Left ventricle myocardium inferior (tissue), 1 donor: ENCODE measurements at places on chromosomes 1 and 21. TPM values are rescaled to one million over a fixed set of nuclear protein-coding genes. Genes with fewer than 3 reads are reported as not detected.

The CCDC27 gene
- 0.08 TPM for total RNA-seq

DNA sequence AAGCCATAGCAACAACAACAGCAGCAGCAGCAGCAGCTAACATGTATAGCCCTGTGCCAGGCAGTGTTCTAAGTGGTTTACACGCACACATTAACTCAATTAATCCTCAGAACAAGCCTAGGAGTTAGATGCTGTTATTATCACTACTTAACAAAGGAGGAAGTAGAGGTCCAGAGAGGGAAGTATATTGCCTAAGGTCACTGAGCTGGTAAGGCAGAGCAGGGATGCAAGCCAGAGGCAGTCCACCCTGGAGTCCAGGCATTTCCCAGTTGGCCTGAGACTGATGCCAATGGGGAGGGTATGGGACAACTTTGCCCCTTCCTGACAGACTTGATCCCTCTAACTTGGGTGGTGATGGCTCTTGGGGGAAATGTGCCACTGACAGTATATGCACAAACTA, 6.8 kb downstream of the CDC14A start:
- H3K4me3 ChIP-seq, result no peak overlapping the region
- H3K36me3 ChIP-seq, result no peaks in the 10 kb centered on the region
- no peak for DNase-seq
- H3K4me1 ChIP-seq, result peaks cover 71% of the 10 kb centered on the region
- no peaks in the 10 kb centered on the region for H3K27me3 ChIP-seq

GRCh38 chr1:245086389-245086969, 68.3 kb upstream of the KIF26B start:
- H3K27me3 ChIP-seq, result no peaks in the 10 kb centered on the region
- H3K4me1 ChIP-seq, result no peaks in the 10 kb centered on the region
- no peak overlapping the region for H3K27ac ChIP-seq
- H3K4me3 ChIP-seq, result no peak overlapping the region

DNA sequence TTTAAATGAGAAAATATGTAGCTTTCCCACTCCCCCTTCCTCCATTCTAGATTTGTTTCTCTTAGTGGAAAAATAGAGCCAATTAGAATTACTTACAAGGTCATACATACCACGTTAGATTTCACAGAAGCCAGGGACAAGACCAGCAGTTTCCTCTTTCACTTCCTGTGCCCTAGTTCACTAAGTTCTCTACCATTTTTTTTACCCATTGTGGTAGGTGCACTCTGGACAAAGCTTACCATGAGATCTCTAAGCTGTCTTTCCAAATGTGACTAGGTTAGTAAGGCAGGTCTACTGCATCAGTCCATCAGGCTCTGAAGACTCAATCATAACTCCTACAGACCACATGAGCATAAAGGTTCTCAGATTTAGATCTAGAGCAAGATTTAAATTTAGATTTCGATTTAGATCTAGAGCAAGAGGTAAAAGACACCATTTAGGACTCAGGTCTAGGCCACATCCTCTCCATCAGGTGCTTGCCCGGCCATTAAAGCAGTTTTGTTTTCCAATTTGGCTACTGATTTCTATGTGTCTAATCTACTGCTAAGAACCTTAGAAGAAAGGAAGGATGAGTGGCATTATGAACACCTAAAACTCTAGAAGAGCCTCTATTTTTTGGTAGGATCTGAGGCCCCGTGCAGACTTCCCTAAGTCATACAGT, 235.3 kb downstream of the FAF1 start:
- H3K4me1 ChIP-seq, result no peaks in the 10 kb centered on the region
- H3K27me3 ChIP-seq, result no peaks in the 10 kb centered on the region
- no peak overlapping the region for H3K4me3 ChIP-seq
- H3K36me3 ChIP-seq, result peaks cover 6% of the 10 kb centered on the region

DNA sequence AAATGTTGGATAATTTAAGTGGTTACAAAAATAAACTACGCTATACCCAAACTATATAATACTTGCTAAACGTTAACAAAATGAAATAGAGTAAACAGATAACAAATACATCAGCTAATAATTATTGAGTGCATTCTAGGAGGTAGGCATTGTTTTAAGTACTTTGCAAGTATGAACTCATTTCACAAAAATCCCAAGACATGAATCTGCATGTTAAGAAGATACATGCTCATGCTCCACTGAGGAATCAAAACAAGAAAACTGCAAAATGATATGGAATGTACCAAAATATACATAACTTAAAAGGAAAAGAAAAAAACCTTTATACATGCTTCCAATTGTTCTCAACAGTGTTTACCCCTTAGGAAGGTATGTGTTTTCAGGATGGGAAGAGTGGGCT, 2.5 kb downstream of the FRRS1 start:
- H3K27me3 ChIP-seq, result no peaks in the 10 kb centered on the region
- H3K27ac ChIP-seq, result no peak overlapping the region
- peaks cover 27% of the 10 kb centered on the region for H3K4me1 ChIP-seq
- no peak for DNase-seq

The ZNF683 gene
- not detected for total RNA-seq

DNA sequence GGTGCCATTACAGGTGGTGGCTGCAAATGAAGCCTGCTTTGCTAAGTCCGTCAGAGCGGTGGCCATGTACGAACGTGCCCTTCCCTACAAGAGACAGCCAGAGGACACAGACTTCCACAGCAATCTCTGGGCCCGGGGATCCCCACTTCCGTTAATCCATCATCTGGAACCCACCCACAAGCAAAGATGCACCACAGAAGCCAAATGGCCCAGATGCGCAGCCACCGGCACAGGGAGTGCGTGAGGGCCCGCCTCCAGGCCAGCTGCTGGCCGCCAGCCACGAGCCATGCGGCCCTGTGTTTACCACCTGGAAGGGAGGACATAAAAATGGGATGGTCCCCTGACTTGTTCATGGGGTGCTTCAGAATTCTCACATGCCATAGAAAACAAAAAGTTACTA, 22.1 kb downstream of the MRAP start:
- H3K4me1 ChIP-seq, result peaks cover 20% of the 10 kb centered on the region
- peaks cover 100% of the 10 kb centered on the region for H3K36me3 ChIP-seq
- DNase-seq, result no peak
- peak overlapping the region; percentile 71 for H3K27ac ChIP-seq
- H3K4me3 ChIP-seq, result no peak overlapping the region

DNA sequence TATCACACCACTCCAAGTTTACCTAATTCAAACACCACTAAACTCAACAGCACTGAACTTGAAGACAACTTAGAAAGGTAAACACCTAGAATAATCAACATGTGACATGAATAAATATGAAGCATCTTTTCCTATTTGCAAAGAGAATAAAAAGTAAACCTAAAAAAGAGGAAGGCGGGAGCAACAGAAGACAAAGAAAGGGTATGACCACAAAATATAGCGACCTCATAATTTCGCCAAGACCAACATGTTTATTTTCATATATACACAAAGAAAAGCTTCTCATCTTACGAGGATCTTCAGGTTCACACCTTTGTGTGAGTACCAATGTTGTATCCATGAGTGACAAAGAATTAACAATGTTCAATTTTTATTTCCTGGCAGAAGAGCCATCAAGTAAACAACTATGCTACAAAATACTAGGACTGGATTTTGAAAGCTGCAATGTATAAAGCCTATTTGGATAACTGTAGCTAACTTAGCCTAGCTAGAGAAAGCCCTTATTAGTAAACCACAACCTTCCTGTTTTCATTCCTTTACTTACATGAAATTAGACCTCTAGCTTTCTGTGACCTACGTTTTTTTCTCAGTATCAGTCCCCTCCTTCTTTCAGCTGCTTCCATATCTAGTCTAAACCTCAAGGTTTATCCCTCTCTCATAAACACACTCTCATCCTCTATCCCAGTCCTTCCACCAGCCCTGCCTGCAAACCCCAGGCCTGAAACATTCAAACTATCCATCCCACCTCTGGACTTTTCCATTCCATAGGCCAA, 21.3 kb upstream of the PHTF1 start:
- H3K4me1 ChIP-seq, result peaks cover 59% of the 10 kb centered on the region
- peaks cover 17% of the 10 kb centered on the region for H3K36me3 ChIP-seq
- no peak overlapping the region for H3K4me3 ChIP-seq
- no peak for DNase-seq

The AUNIP gene
- total RNA-seq, result not detected

The SPRR2A gene
- total RNA-seq, result not detected

DNA sequence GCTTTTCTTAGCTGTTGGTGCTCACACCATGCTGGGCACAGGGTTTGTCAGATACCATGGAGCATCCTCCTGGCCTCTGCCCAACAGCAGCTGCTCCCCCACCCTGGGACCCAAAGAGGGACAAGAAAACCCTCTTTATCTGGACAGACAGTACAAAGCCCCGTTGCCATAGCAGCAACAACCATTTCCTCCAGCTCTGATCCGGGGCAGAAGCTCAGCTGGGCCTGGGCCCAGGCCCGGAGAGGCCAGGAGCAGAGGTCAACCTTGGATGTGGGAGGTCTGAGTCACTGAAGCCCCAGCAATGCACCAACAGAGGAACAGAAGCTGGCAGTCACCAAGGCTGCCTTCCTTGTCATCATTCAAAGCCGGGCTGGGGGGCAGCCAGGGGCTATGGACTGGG, 228.4 kb upstream of the POU3F1 start:
- H3K4me1 ChIP-seq, result no peaks in the 10 kb centered on the region
- peak; percentile 17 for DNase-seq
- H3K36me3 ChIP-seq, result no peaks in the 10 kb centered on the region

The GBP6 gene
- 0.08 TPM for total RNA-seq

GRCh38 chr1:68811806-68812205, 314.9 kb upstream of the DEPDC1 start:
- no peak for DNase-seq
- H3K4me1 ChIP-seq, result no peaks in the 10 kb centered on the region
- H3K27ac ChIP-seq, result no peak overlapping the region
- no peaks in the 10 kb centered on the region for H3K36me3 ChIP-seq
- H3K27me3 ChIP-seq, result no peaks in the 10 kb centered on the region

DNA sequence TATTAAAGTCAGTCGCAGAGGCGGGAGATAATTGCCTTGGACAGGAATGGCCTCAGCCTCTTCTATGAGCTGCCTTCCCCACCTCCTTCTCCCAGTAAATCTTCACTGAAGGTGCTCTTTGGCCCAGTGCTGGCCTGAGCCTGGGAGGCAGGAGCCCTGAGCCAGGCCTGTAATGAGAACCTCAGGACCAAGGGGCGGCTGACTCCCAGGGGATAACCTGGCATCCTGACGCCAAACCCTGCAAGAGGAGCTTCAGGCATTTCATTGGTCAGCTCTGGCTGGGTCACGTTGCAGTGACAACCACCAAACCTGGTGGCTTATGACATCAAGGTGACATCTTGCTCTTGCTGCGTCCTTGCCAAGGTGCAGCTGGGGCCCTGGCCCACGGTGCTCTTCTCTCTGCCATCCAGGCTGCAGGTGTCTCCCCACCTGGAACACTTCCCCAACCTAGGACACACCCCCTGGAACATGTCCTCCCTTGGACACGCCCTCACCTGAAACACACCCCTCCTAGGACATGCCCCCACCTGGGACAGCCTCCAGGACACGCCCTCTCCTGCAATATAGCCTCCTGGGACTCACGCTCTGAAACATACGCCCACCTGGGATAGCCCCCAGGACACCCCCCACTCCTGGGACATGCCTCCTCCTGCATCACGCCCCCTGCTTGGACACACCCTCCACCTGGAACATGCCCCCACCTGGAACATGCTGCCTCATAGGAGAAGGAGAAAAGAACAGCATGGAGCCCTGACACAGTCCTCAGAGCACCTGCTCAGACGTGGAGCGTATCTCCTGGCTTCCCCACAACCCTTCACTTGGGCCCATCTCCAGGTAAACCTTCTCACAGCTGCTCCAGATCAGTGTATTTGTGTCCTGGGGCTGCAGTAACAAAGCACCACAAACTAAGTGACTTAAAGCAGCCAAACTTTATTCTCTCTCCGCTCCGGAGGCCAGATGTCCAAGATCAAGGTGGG, 333.6 kb downstream of the NPHP4 start:
- no peak overlapping the region for H3K4me3 ChIP-seq
- no peaks in the 10 kb centered on the region for H3K36me3 ChIP-seq
- DNase-seq, result no peak
- peaks cover 23% of the 10 kb centered on the region for H3K27me3 ChIP-seq

DNA sequence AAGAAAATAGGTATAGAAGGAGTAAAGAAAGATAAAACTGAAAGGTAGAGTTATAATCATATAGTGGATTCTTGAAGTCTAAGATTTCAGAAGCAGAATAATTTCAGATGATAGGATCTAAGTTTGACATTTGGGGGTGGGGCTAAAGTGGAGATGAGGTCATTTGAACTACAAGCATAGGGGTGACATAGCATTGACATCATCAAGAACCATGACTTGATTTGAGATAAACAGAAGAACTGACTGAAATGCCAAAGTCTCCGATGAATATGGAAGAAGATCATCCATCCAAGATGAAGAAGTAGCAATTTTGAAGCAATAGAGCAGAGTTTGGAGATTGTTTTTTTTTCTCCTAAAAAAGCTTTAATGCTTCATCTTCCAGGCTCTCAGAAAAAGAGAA, 122.3 kb downstream of the MACF1 start:
- no peaks in the 10 kb centered on the region for H3K27me3 ChIP-seq
- H3K4me3 ChIP-seq, result no peak overlapping the region
- DNase-seq, result no peak

DNA sequence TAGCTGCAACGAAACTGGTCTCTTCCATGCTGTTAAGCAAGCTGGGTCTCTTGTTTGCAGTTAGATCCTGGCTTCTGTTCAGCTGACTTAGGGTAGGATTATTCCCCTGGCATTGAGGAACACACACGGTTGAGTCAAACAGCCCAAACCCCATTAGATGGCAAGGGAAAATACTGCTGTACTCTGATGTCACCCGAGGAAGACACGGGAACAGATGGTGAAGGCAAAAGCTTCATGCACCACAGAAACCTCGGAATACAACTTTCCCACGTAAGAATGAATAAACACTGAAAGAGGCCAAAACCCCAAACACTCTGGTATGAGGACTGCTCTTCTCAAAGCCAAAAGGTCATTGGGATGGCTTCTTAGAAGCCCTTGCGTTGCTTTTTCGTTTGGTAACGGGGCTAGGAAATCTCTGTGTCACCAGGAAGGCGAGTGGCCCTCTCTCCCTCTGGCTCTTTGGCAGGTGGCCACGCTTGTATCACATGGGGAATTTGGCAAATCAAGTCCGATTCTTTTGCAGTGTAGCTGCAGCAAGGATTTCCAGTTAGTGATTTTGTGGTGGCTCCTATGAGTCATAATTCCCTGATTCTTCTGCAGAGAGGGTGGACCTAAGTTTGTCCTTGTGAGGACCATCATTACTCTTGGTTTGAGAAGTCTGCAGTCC, 16.7 kb upstream of the LYST start:
- no peaks in the 10 kb centered on the region for H3K36me3 ChIP-seq
- H3K4me3 ChIP-seq, result peak overlapping the region; percentile 34
- peak; percentile 83 for DNase-seq
- H3K4me1 ChIP-seq, result peaks cover 29% of the 10 kb centered on the region
- H3K27me3 ChIP-seq, result no peaks in the 10 kb centered on the region

The AADACL3 gene
- not detected for total RNA-seq

DNA sequence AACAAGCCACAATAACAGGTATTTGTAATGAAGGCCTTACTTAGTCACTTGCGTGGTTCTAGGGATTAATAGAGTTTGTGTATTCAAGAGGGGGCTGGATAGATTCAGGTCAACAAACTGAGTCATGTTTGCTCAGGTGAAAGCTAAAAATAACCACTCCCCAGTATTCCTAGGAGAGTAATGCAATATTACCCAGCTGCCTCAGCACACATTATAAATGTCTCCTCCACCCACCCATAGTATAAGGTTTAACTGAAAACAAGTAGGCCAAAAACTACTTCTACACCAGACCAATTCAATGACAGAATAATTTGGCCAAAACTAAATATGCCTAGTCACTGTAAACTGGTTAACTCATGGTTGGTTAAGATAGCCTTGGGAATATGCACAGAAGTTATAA, 34.4 kb downstream of the WLS start:
- H3K36me3 ChIP-seq, result peaks cover 6% of the 10 kb centered on the region
- peak overlapping the region; percentile 11 for H3K4me3 ChIP-seq
- H3K27me3 ChIP-seq, result no peaks in the 10 kb centered on the region
- H3K4me1 ChIP-seq, result peaks cover 66% of the 10 kb centered on the region
- no peak for DNase-seq
